Putamen (tissue), 1 donor: ENCODE measurements at places on chromosomes 6 and 20.

- DNase-seq, result no peak
These were observed 25.4 kb downstream of the TMEM244 start for GRCh38 chr6:129835691-129836090.

- no peak for DNase-seq
These were observed 106.7 kb upstream of the DTNBP1 start for GRCh38 chr6:15769511-15770018.

- no peak for DNase-seq
These were observed 161.6 kb downstream of the AIG1 start for GRCh38 chr6:143222310-143222709.

GRCh38 chr6:159061805-159062563 is 17.2 kb upstream of the TAGAP start:
- DNase-seq, result no peak

DNA sequence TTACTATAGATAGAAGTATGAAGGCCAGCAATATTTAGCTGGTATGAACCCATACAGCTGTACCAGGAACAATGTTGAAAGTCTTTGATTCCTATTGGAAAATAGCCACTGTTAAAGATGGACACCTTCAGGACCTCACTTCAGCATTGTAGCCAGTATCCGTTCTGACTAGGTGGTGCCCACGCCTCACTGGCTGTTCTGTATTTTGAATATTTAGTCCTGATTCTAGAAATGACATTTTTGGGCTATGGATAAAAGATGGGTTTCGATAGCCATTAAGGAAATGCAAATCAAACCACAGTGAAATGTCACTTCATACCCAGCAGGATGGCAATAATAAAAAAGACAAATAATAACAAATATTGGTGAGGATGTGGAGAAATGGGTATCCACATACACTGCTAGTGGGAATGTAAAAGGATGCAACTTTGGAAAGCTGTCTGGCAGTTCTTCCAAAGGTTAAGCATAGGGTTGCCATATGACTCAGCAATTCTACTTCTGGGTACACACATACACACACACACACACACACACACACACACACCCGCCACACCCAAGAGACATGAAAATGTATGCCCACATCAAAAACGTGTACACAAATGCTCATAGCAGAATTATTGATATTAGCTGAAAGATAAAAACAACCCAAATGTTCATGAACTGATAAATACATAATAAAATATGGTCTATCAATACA is 56.8 kb downstream of the UTRN start:
- DNase-seq, result no peak
